ENCODE measurements at places on chromosomes 11 and 22. TPM values are rescaled to one million over a fixed set of nuclear protein-coding genes. Genes with fewer than 3 reads are reported as not detected.

The ANO9 gene
- 1.4 TPM for total RNA-seq

DNA sequence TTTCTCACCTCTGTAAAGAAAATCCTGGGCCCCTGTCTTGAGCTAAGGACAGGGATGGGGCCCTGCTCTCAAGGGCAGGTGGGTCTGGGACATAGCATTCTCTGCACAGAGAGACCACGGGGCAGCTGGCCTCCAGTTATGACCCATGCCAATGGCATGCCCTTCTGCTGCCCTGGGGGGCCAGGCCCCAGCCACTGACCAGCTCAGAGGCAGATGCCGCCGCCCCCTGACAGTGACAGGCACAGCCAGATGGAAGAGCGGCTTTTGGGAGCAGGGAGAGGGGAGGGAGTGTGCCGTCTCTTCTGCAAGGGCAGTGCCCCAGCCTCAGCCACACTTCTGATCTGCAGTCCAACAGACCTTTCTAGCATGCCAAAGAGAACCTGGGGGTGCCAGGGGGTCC is 114.8 kb upstream of the NAV2 start:
- H3K27ac ChIP-seq: no peak overlapping the region
- H3K36me3 ChIP-seq: no peaks in the 10 kb centered on the region
- DNase-seq: no peak
- no peak overlapping the region for H3K4me3 ChIP-seq
- no peaks in the 10 kb centered on the region for H3K4me1 ChIP-seq
- no peaks in the 10 kb centered on the region for H3K27me3 ChIP-seq

The MUC5AC gene
- total RNA-seq: not detected

- no peaks in the 10 kb centered on the region for H3K27me3 ChIP-seq
- H3K27ac ChIP-seq: no peak overlapping the region
- no peaks in the 10 kb centered on the region for H3K36me3 ChIP-seq
- H3K4me3 ChIP-seq: no peak overlapping the region
- H3K4me1 ChIP-seq: peaks cover 10% of the 10 kb centered on the region
Observed at GRCh38 chr11:111663820-111664219, 61.6 kb downstream of the SIK2 start.

- H3K27ac ChIP-seq: peak overlapping the region; percentile 100
- H3K4me1 ChIP-seq: peaks cover 98% of the 10 kb centered on the region
- no peaks in the 10 kb centered on the region for H3K27me3 ChIP-seq
- DNase-seq: peak; percentile 96
- peaks cover 16% of the 10 kb centered on the region for H3K36me3 ChIP-seq
Observed at GRCh38 chr22:41919357-41920224, 4.7 kb upstream of the SHISA8 start.

The PPFIA1 gene
- total RNA-seq: 50.1 TPM

GRCh38 chr11:60150279-60150678 is 32.6 kb downstream of the MS4A6A start:
- no peak for DNase-seq
- H3K4me3 ChIP-seq: no peak overlapping the region
- H3K27ac ChIP-seq: no peak overlapping the region
- no peaks in the 10 kb centered on the region for H3K36me3 ChIP-seq
- no peaks in the 10 kb centered on the region for H3K4me1 ChIP-seq

DNA sequence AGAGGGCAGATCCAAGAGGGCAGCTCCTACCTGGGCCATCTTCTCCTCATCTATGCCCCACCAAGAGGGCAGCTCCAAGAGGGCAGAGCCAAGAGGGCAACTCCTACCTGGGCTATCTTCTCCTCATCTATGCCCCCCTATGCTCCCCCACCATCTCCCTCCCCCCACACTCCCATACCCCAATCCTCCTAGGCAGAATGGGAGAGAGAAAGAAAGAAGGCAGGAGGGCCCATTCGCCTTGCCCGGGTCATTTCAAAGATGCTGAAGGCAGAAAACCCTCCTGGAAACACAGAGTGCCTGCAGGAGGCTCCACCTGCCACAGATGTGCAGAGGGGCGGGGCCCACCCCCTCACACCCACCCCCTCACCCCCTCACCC is 78.5 kb downstream of the BUD13 start:
- H3K4me1 ChIP-seq: no peaks in the 10 kb centered on the region
- no peak overlapping the region for H3K27ac ChIP-seq
- no peak for DNase-seq
- H3K4me3 ChIP-seq: no peak overlapping the region
- no peaks in the 10 kb centered on the region for H3K27me3 ChIP-seq

- no peak for DNase-seq
- no peaks in the 10 kb centered on the region for H3K27me3 ChIP-seq
- no peak overlapping the region for H3K27ac ChIP-seq
- H3K36me3 ChIP-seq: no peaks in the 10 kb centered on the region
- no peak overlapping the region for H3K4me3 ChIP-seq
Observed at GRCh38 chr11:100922121-100922520, 207.5 kb downstream of the PGR start.

DNA sequence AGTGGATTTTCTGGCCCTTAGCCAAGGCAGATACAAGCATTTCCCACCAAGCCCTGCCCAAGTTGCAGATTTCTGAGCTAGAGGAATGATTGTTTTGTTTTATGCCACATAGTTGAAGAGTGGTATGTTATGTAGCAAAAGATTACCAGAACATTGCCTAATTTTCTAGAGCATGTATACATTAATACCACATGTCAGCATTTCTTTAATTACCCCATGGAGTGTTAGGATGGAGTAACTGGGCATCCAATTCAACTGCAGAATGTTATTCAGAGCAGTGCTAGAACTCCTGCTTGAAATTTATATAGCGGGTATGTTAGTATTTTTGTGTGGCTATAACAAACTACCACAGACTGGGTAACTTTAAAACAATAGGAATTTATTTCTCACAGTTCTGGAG is 24.4 kb upstream of the CYP2R1 start:
- H3K27ac ChIP-seq: no peak overlapping the region
- H3K27me3 ChIP-seq: no peaks in the 10 kb centered on the region
- no peak for DNase-seq

All from Karpas-422 (cell line).